Activated T-helper 1 cell treated with Interleukin-2 at 50 U/mL for 16 hours (primary cell): ENCODE measurements at places on chromosomes 16 and 17.

DNA sequence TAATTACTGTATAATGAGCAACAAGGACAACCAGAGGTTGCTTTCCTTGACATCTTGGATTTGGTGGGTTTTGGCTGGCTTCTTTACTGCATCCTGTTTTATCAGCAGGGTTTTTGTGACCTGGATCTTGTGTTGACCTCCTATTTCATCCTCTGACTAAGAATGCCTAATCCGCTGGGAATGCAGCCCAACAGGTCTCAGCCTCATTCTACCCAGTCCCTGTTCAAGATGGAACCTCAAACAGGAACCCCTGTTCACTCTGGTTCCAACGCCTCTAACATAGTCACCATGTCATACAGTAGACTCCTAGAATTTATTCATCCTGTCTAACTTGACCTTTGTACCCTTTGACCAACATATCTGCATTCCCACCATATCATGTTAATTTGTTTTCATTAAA lies 183.8 kb upstream of the SOX9 start:
- no peak for DNase-seq

GRCh38 chr17:19295473-19296135 lies 58.4 kb downstream of the EPN2 start:
- DNase-seq, result no peak

GRCh38 chr17:64166876-64167275 lies 36.9 kb upstream of the ERN1 start:
- no peak for DNase-seq

GRCh38 chr17:44110011-44110686 lies 13.3 kb downstream of the HDAC5 start:
- DNase-seq, result no peak

GRCh38 chr17:13885953-13886889 lies 183.1 kb upstream of the COX10 start:
- no peak for DNase-seq

GRCh38 chr17:61155590-61156237 lies 243.9 kb upstream of the TBX2 start:
- no peak for DNase-seq

DNA sequence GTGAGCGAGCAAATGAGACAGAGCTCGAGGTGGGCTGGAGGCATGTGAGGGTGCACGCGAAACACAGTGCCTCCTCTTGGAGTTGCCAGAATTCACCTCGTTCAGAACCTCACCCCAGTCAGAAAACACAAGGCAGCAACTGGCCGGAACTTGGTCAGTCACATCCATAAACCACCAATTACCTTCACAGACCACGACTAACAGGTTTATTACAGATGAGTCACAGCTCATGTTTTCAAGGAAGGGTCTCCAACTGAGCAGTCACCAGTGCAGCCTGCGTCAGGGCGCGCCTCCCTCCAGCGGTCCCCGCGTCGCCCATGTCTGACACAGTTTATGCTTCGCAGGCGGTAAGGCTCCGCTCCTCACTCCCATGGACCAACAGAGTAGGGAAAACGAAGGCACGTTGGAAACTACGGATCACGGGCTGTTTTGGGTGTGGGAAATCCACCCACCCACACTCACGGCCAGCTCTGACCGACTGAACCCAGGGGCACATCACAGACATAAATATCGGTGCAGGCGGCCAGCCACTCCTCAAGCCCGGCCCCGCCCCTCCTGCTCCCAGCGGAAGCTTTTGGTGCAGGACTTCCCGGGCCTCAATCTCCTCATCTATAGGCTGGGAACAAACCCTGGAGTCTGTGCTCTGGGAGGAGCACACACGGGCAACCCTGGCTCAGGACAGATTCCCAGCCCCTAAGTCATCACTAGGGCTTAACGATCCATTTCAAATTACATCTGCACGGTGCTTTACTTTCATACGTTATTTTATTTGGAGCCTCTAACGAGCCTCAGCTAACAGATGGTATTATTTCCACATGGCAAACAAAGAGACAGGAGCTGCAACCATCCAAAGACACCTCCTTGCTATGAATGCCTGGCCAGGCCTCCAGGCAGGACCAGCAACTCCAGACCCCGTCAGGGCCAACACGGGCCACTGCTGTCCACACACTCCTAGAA lies 126.3 kb downstream of the ZNF778 start:
- no peak for DNase-seq

GRCh38 chr17:32912218-32912897 lies 15.6 kb upstream of the TMEM98 start:
- no peak for DNase-seq

- no peak for DNase-seq
Observed at GRCh38 chr17:48641541-48642058, 15.4 kb upstream of the HOXB9 start.

GRCh38 chr16:49854796-49855203 lies 1.1 kb downstream of the ZNF423 start:
- no peak for DNase-seq

DNA sequence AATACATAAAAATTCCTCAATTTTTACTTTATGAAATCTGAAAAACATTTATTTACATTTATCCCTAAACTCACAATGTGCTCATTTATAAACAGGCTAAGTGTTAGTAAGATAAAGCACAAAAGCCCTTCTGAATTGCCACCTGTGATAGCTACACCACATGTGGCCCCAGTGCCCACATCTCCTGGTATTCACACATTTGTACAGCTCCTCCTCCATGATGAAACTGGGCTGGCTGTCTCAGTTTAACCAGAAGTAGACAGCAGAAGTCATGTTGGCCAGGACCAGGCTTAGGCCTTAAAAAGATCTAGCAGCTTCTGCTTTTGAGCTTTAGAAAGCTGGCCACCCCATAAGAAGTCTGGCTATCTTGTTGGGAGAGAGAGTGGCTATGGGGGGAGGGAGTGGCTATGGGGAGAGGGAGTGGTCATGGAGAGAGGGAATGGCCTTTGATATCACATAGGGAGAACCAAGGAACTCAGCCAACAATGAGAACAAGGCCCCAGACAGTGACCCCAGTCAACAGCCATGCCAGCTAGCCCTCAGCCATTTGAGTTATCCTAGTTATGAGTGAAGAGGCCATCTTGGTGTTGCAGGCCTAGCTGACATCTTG lies 47.4 kb downstream of the CEP95 start:
- no peak for DNase-seq

- DNase-seq, result peak; percentile 5
Observed at GRCh38 chr17:59154292-59154720, 680 bp downstream of the SKA2 start.

DNA sequence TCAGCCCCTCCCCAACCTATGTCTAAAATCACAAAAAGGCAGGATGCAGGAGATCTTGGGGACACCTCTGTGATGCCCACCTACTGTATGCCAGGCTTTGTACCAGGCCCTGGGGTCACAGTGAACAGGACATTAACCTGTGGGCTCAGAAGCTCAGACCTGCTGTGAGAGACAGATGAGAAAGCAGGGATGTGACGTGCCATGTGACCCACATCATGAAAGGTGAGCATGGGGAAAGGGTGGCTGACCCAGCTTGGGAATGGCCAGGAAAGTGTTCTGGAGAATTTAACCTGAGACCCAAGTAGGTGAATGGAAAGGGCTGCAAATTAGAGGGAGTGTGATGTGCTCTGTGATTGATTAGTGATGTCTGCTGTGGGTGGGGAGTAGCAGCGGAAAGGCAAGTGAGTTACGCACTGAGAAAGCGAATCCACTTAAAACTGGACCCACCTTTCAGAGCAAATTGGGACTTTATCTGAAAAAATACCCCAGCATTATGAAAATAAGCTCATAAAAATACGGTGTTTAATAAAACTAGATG lies 132.2 kb downstream of the IRF8 start:
- DNase-seq, result no peak

- no peak for DNase-seq
Observed at GRCh38 chr16:53895433-53895832, 191.5 kb downstream of the FTO start.

GRCh38 chr17:38879878-38880665 lies 10.2 kb downstream of the LASP1 start:
- DNase-seq, result no peak

DNA sequence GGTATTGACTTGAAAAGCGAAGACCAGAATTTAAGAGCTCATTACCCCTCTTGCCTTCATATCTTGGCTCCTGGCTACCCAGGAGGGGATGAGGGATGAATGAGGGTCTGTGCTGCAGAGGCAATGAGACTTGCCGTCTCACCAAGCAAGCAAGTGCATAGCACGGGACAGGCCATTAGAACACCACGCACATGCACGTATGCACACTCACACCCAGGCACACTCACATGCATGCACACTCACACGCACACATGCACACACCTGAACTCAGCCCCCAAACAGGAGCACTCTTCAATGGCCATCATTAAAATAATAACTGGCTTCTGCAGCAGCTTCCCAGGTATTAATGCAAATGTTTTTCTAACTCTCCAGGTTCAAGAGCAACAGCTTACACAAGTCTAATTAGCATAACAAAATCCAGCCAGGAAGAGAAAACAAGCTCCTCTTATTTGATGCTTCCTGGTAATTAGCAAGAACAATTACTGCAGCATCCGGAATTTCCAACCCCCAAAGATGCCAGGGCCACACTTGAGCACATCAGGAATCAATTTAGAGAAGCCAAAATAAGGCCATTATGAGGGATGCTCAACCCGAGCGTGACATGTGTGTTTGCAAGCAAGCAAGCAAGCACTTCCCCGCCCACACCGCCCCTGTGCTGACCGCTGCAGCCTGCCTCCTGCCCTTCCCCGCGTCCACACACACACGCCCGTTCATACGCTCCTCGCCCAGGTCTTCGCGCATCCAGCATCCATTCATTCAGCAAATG lies 171.6 kb upstream of the TNRC6C start:
- no peak for DNase-seq

GRCh38 chr17:70848785-70849184 lies 679.5 kb downstream of the KCNJ2 start:
- DNase-seq, result no peak

DNA sequence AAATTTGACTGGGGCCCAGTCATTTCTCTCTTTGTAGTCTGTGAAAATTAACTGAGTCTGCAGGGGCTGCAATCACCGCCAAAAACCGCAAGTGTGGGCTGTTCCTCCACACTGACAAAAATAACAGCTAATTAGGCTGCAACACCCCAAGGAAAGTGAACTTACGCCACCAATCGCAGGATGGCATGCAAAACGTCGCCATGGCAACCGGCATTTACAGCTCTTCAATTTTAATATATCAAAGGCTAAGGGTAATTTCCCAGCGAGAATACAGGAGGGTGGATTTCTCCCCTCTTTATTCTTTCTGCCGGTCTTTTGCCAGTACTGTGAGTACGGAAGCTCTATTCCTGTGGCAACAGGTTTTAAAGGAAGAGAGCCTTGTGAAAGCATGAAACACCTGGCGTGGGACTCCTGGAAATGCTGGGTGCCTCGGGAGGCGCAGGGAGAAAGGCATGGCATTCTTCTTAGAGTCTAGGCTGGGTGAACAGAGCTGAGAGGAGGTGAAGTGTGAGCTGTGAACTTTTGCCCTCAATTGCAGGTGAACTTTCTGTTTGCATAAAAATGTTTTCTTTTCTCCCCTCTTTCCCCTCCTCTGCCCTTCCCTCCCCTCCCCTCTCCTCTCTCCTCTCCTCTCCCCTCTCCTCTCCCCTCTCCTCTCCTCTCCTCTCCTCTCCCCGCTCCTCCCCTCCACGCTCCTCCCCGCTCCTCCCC lies 399.7 kb downstream of the XYLT1 start:
- peak; percentile 55 for DNase-seq

- no peak for DNase-seq
Observed at GRCh38 chr17:39739885-39740356, 2.2 kb downstream of the GRB7 start.

DNA sequence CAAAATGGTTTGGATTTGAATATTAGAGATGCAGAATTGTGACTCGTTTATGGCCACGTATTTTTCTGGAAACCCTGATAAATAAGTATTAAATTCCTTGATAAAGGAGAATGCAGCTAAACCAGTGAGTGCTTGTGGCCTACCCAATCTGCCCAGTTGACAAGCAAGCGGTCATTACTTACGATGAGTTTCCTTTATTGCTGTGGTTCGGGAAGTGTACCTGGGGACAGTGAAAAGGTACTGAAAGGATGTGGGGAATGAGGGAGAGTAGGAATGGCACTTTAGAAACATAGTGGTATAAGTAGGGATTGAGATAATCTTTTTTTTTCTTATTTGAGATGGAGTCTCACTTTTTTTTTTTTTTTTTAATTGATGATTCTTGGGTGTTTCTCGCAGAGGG lies 33.8 kb downstream of the RBBP6 start:
- no peak for DNase-seq

DNA sequence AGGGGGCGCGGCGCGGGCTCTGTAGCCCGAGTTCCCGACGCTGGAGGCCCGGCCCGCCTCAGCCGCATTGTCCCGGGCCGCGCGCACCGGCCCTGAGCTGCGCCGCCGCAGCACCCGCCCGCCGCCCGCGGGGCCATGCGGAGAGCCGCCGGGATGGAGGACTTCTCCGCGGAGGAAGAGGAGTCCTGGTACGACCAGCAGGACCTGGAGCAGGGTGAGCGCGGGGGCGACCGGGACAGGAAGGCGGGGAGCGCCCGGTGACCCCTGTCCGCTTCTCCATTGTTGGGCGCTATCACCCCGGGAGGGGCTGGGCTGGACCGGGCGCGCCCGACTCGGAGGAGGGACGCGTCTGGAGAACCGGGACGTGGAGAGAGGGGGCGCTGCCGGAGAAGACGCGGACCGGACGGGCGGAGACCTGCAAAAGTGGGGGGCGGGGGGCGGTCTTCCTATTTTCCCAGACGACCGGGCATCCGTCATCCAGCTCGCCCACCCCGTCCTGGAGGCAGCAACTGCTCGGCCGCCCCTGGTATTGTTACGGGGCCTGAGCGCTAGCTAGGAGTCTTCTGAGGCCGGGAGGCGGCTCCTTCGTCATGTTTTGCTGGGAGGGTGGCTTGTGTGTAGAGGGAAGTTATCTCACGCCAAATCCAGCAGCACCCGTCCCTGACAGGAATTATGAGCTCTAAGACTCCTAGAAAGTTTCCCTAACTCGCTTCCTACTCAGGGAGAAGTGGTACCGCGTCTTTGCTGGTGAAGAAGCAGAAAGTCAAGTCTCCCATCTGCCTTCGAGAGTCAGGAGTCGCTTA lies 678 bp downstream of the CDR2L start:
- DNase-seq, result no peak

DNA sequence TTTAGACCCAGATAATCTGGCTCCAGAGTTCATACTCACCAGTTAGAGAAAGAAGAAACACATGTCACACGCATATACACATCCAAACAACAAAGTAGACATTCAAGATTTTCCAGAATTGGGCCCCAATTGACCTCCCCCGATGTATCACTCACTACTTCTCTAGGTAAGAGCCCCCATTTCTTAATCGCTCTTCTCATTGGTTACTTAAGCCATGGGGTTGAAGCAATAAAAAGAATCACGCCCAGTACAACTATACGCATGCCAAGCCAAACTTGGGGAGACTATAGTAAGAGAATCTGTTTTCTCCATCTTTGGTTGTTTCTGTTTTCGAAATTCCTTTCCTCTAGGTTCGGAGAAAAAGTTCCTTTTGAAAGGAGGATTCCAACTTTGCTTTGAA lies 565 bp downstream of the DDX52 start:
- no peak for DNase-seq
